Stimulated activated CD4-positive, alpha-beta T cell treated with anti-CD3 and anti-CD28 coated beads, Interleukin-1b, Interleukin-23, amount 100 ng/mL, for 1 hour (primary cell): ENCODE measurements at places on chromosomes 12 and 14.

DNA sequence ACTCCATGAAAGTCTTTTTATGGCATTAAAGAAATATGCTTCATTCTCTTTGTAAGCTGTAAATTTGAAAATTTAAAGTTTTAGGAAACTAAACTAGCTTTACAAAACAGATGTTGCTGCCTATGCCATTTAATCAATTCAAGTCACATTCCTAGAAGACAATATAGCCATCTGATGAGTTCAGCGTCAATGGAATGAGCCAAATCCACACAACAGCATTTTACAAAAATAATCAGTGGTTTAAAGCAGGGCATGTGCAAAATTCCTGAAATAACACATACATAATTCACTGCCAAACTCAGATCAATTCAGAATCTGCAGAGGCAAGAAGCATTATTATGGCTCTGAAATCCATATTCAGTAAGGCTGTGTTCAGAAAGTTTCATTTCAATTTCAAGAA lies 75.6 kb downstream of the MED13L start:
- no peak for DNase-seq

- DNase-seq, result no peak
Observed at GRCh38 chr12:113844495-113845210, 121.5 kb downstream of the RBM19 start.

DNA sequence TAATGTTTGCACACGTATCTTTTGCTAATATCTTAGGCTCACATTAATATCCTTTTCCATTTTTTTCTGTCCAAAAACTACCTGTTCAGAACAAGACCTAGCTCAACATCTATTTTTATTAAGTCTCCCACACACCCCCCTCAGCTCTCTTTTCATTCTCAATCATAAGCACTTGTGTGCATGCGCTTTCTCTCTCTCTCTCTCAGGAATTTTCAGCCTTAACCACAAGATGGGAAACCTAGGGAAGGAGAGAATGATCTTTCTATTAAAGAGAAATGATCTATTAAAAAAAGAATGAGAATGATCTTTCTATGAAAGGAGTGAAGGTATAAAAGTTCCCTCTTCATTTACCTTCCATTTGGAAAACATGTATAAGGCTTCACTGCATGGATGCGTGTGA lies 39.7 kb upstream of the AP4S1 start:
- DNase-seq, result no peak

DNA sequence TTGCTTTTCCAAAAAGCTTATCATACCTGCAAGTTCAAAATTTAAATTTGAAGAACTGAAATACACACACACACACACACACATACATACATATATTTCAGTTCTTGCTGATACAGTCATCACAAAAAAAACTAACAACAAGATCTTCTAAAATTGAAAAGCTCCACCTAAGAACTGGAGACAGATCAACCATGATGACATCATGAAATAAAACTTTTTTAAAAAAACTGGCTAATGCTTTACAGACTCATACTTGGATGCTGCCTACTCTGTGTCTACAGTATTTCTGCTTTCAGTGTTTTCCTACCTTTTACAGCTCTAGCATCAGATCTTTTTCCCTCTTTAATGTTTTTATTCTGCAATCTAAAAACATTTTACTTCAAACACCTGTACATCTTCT lies 261.4 kb downstream of the DIO2 start:
- DNase-seq, result no peak

- DNase-seq, result peak; percentile 17
Observed at GRCh38 chr12:64796205-64796845, 28.1 kb upstream of the TBC1D30 start.

- no peak for DNase-seq
Observed at GRCh38 chr14:49303946-49304516, 282.1 kb downstream of the RPS29 start.

DNA sequence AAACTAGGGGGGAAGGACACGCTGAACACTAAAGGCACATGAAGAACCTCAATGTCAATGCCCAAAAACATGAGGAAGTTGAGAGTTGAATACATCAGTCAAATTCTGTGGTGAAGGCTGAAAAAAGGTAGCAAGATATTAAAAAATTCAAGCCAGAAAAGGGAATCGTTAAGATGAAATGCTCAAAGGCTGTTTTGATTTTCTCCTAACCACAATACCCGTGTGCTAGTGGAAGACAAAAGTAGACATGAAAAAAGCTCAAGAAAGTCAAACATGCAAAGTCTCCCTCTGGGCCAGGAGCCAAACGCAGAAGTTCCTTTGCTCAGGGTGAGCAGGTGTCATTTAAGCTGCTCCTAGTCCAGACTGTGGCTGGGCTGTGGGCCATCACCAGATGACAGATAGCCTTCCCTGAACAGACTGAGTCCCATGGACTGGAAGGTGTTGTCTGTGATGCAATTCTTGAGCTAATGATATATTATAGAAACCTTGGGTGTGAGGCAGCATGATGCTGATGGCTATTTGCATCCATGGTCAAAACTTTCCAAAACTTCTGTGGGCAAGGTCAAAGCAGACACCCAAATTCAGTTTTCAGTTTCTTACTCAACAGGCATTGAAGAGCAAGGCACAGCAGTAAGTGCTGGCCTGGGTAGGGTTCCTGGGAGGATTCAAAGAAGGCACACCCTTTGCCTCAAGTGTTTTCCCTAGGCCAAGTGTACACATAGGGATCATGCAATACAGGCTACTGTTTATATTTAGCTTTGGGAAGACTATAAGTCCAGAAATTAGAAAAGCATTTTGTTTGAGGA lies 81.6 kb downstream of the MYRFL start:
- DNase-seq, result no peak

GRCh38 chr14:100696590-100696989 lies 30.1 kb upstream of the DLK1 start:
- no peak for DNase-seq

DNA sequence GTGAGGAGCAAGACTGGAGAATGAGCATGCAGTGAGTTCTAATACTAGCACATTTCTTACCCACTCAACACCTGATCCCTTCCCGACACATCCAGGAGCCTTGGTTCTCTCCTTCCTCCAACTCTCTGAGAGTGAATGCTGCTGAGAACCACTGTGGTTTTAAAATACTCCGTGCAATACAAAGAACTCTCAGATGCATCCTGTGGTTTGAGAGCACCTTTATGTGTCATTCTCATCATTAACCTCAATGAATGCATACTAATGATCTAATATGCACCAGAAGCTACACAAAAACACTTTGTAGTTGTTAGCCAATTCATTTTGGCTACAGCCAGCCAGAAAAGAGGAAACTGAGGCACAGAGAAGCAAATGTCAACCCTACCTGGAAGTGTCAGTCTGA lies 87.6 kb downstream of the GALNT8 start:
- no peak for DNase-seq

- DNase-seq, result no peak
Observed at GRCh38 chr12:113788020-113788856, 177.9 kb downstream of the RBM19 start.

GRCh38 chr14:70794294-70794693 lies 15.0 kb downstream of the MAP3K9 start:
- DNase-seq, result no peak

- no peak for DNase-seq
Observed at GRCh38 chr12:3033539-3033867, 43.7 kb upstream of the TSPAN9 start.

DNA sequence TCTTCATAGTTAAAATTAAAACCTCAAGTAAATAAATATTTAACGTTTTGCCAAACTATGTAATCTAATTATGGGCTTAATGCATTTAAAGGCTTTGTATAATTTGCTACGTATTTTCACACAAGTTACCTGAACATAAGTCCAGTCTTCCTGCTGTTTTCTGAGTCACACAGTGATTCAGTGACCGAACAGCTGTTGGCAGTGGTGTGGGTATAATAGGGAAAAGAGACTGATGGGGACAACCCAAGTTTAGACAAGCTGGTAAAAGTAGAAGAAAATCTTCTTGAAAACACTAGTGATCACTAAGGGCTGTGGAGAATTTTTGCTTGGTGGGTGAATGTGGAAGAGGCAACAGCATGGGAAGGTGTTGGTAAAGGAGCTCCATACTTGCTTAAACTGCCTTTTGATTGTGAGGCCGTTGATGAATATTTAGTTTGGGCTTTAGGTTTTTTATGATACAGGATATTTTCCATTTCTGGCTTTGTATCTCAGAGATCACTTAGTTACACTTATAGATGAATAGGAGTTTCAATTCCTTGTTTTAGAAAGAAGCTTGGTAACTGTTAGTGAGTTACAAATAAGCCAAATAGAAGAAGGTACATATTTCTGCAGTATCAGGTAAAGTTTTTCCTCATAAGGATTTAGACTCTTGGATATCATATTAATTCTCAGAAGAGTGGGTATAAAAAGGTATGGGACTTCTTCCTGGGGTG lies 23.9 kb downstream of the LRRK2 start:
- no peak for DNase-seq

GRCh38 chr14:56905282-56905681 lies 95.0 kb upstream of the OTX2 start:
- no peak for DNase-seq
